ENCODE measurements at places on chromosomes 12 and 14. TPM values are rescaled to one million over a fixed set of nuclear protein-coding genes. Genes with fewer than 3 reads are reported as not detected.

The KMT2D gene
- total RNA-seq: 18.2 TPM

The C12orf42 gene
- total RNA-seq: not detected

The TEAD4 gene
- 2.9 TPM for total RNA-seq

The LBHD2 gene
- total RNA-seq: not detected

The TBC1D30 gene
- total RNA-seq: 0.66 TPM

The GLT8D2 gene
- 18.2 TPM for total RNA-seq

The TSPAN8 gene
- 1.3 TPM for total RNA-seq

The TEX52 gene
- not detected for total RNA-seq

The ERP27 gene
- total RNA-seq: not detected
